ENCODE measurements at places on chromosomes 7 and 10.

GRCh38 chr10:110643653-110644597, at the start of gene RBM20:
Gene RBM20 (plus strand): TSS chr10:110644336. CDS start chr10:110644455, 119 bp downstream.
- no peak for DNase-seq

DNA sequence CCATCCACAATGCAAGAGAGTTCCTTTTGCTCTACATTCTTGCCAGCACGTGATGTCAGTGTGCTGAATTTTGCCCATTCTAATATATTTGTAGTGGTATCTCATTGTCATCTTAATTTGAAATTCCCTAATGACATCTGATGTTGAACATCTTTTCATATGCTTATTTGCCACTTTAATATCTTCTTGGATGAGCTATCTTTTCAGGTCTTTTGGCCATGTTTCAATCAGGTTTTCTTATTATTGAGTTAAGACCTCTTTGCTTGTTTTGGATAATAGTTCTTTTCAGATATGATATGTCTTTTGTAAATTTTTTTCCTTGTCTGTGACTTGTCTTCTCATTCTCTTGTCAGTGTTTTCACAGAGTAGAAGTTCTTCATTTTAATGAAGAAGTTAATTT, 20.4 kb upstream of the FAM3C start:
- DNase-seq = no peak

DNA sequence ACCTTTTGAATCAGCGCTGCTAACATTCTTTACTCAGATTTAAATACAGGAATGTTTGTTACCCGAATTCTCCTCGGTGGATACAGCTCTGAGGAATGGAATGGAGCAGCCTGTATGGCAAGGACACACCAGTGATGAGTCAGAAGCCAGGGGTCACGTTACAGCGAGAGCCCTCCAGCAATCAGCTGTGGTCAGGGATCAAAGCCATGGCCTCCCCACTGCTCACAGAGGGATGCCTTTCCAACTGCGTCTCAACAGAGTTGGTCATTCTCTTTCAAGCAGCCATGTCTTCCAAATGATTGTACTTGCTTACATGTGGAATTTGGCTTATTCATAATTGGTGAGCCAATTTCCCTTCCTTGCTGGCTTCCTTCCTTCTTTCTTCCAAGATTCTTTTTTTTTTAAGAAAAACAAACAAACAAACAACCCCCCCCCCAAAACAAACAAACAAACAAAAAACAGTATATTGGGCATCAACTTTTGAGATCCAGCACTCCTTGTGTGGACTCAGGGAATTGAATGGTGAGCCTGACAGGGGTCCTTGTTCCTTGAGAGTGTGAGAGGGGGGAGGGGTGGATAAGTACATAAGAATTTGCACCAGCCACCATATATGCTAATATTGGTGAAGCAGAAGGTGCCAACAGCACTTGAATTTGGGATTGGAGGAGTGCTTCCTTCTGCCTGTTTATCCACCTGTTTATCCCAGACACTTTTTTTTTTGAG, 100.2 kb downstream of the ATXN7L1 start:
- no peak for DNase-seq

GRCh38 chr7:77565917-77566316, 28.8 kb downstream of the PTPN12 start:
- no peak for DNase-seq

- no peak for DNase-seq
These were observed 2.9 kb downstream of the PRXL2A start for GRCh38 chr10:80411267-80411668.

DNA sequence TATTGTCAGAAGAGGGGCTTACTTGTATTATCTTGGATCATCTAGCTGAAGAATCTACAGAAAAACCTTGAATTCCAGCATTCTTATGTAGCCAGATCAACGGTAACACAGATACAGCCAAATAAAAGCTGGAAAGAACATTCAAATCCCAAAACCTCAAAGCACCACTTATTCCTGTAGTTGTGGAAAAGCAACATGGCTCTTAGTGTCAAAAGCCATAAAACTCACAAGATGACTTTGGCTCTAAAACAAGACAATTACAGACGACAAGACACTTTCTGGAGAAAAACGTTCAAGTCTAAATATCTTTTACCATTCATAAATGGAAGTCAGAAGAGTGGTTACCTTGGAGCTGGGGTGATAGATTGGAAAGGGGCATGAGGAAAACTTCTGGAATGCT, 173.0 kb downstream of the HERPUD2 start:
- no peak for DNase-seq

DNA sequence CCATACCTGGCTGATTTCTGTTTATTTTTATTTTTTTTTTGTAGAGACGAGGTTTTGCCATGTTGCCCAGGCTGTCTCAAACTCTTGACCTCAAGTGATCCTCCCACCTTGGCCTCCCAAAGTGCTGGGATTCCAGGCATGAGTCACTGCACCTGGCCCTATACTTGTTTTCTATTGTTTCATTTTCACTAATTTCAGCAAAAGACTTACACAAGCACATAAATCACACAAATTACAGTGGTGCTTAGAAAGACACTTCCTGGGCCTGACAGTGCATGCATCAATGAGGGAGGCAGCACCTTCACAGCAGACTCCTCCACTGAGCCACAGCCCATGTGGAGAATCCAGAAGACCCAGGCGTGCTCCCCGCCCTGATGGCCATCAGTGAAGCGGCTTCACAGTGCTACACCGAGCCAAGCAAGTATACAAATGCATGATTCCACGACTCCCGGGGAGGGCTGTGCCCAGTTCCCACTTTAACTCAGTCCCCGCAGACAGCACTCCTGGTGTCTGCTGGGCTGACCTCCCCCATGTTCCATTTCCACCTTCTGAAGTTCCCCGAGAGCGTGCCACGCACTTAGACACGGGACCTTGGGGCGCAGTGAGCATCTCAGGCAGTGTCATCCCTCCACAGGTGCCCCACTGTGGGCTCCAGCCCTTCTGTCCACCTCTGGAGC, 20.6 kb downstream of the PITRM1 start:
- DNase-seq = no peak

- no peak for DNase-seq
These were observed 400.1 kb downstream of the SORCS1 start for GRCh38 chr10:106764360-106764759.

- no peak for DNase-seq
These were observed 12.3 kb upstream of the EGFR start for GRCh38 chr7:55006499-55006898.
